ENCODE measurements at places on chromosomes 11 and 22.
A peak's percentile ranks its signal among the peaks of the same experiment; 100 is the strongest.

- no peak for DNase-seq
Measured at GRCh38 chr11:90884181-90884580, 661.3 kb upstream of the CHORDC1 start.

GRCh38 chr11:61357233-61357893 is 4.3 kb downstream of the CYB561A3 start:
- no peak for DNase-seq

DNA sequence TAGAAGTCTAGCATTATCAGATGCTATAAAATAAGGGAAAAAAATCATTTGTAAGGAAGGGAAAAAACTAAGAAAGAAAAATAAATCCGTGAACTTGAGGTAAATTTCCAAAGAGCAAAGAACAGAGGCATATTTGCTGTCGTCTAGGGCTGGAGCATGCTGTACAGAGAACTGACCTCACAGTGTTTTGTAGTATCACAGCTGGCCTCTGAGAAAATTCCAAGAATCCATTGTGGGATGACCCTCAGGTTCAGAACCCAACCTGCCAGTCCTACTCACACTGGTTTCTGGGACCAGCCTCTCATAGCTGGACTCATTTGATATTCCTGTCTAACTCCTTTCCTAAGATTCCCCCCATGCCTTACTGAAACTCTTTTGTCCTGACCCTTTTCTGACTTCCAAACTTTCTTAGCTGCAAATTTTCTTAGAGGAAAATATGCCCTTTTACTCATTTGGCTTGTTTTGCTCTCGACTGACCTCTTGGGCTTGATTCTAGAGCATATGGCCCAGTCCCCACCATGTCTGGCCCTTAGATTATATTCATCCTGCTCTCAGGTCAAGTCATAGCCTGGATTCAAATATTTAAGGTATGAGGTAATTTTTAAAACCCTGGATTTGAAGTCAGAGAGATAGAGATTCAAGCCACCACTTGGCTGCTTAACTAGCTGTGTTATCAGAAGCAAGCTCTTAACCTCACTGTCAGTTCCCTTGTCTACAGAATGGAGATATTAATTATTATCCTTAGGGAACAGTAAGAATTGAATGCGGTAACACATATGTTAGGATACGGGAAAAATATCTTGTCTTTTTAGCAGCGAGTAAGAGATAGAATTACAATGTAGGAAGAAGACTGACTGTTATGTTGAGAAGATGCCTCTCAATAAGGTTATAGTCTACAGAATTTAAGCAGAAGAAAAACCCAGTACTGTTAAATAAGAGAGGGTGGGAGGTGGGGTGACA is 89.7 kb upstream of the KCNA4 start:
- no peak for DNase-seq

- peak; percentile 84 for DNase-seq
Measured at GRCh38 chr11:104918113-104918824, 20.0 kb upstream of the CASP12 start.

- no peak for DNase-seq
Measured at GRCh38 chr11:75245356-75246005, 4.9 kb downstream of the TPBGL start.

DNA sequence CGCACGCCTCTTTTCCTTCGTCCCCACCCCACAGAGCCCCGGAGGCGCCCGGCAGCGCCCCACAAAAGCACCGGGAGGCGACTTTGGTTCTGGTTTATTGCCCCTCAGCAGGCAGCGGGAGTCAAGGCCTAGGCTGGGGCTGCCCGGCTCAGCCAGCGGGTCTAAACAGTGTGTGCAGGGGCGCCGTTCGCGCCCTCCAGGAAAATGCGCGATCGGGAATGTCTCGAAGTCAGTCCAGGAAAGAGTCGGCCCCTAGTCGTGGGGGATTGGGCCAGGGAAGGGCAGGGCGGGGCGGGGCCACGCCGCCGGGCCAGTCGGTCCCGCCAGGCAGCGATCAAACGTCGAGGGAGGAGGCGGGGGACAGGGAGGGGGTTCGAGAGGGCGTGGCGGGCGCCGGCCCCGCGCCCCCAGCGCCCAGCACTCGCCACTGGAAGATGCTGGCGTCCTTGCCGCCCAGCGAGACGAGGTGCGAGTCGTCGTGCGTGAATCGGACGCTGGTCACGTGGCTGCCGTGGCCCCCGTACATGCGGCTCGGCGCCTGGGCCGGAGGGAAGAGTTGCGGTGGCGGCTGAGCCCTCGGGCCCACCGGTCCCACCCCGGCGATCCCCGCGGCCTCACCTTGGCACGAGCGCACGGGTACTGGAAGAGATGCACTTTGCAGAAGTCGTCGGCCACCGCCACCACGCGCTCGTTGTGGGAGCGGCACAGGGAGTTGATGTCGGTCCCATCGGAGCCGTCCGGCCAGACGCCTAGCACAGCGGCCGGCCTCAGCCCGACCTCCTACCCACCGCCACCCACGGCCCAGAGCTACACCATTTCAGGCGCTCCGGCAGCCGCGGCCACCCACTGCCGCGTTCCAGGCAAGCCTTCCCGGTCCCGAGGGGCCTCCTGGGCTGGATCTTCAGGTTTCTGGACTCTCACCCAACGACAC is 741 bp upstream of the MTA2 start:
- DNase-seq, result peak; percentile 57

- peak; percentile 46 for DNase-seq
Measured at GRCh38 chr11:2891326-2892214, 6.0 kb upstream of the CDKN1C start.

- peak; percentile 46 for DNase-seq
Measured at GRCh38 chr11:123183391-123184099, 11.5 kb downstream of the CLMP start.

All from fibroblast of the aortic adventitia (primary cell).